ENCODE measurements at places on chromosomes 7 and 10.
A peak's percentile ranks its signal among the peaks of the same experiment; 100 is the strongest.

GRCh38 chr7:127666602-127667001 lies 14.6 kb downstream of the SND1 start:
- DNase-seq: no peak

DNA sequence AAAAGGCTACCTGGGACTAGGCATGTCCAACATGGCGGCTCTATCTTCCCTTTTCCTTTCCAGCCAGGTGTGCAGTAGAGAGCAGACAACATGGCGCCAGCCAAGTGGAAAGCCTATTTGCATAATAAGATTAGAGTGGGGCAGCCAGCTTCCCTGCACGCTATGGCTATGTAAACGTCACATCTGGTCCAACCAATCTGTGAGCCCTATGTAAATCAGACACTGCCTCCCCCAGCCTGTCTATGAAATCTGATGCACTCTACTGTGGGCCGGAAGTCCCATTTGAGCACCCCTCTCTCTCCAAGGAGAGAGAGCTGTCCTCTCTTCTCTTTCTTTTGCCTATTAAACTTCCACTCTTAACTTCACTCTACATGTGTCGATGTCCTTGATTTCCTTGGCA lies 984.9 kb upstream of the AUTS2 start:
- DNase-seq: no peak

DNA sequence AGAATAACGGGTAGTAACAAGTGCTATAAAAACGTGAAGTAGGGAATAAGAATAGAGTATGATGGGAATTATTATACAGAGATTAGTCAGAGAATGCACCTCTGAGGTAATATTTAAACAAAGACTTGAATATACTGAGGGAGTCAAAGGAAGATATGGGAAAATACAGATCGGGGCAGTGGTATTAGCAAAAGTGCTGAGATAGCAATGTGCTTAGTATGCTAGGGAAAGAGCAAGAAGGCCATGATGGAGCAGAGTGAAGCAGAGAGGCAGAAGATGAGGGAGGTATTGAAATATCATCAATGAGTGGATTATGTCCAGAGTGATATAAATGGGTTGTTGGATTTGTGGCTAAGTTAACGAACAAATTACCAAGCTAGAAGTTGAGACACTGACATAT lies 96.5 kb upstream of the GPR22 start:
- no peak for DNase-seq

GRCh38 chr10:14879124-14879927 lies 660 bp downstream of the SUV39H2 start:
- peak; percentile 10 for DNase-seq

DNA sequence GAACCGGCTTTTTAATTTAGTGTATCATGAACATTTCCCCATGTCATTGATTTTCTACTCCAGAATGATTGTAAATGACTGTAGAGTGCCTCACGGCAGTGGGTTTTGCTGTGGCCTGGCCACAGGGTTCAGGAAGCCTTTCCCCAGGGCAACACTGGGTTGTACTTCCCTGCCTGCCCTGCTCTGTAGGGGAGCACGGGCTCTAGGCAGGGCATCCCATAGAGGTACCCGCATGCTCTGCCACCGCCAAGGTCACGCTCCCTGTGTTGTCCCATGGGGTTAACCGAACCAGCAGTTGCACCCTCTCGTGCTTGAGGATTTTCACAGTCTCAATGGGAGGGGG lies 63.8 kb downstream of the BPGM start:
- DNase-seq: no peak

- DNase-seq: no peak
Measured at GRCh38 chr7:88090240-88090639, 129.6 kb downstream of the SRI start.

DNA sequence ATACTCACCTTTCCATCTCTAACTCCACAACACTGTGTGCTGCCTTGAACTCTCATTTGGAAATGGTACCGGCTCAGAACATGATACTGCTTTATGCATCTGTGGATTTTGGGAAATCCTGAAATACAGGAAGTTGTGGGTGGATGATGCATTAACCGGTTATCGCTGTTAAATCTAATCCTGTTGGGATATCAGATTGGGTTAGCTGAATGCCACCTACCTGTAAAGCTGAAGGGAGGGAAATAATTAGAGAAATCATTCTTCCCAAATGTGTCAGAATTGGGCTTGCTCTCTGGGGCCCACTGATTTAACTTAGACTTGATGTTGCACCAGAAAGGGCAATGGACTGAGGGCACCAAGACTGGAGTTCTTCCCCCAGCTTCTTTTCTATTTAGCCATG lies 54.0 kb downstream of the CH25H start:
- no peak for DNase-seq

- DNase-seq: no peak
Measured at GRCh38 chr7:20132585-20132984, 84.6 kb downstream of the MACC1 start.

GRCh38 chr7:151119902-151120301 lies 33.6 kb downstream of the AGAP3 start:
- DNase-seq: no peak

DNA sequence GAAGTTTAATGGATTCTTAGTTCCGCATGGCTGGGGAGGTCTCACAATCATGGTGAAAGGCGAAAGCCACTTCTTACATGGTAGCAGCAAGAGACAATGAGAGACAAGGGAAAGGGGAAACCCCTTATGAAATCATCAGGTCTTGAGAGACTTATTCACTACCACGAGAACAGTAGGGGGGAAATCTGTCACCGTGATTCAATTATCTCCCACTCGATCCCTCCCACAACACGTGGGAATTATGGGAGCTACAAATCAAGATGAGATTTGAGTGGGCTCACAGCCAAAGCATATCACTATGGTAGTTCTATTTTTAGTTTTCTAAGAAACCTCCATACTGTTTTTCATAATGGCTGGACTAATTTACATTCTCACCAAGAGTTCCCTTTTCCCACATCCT lies 36.7 kb downstream of the SPAM1 start:
- DNase-seq: no peak

- no peak for DNase-seq
Measured at GRCh38 chr7:149799397-149800168, 26.2 kb upstream of the ZNF467 start.

DNA sequence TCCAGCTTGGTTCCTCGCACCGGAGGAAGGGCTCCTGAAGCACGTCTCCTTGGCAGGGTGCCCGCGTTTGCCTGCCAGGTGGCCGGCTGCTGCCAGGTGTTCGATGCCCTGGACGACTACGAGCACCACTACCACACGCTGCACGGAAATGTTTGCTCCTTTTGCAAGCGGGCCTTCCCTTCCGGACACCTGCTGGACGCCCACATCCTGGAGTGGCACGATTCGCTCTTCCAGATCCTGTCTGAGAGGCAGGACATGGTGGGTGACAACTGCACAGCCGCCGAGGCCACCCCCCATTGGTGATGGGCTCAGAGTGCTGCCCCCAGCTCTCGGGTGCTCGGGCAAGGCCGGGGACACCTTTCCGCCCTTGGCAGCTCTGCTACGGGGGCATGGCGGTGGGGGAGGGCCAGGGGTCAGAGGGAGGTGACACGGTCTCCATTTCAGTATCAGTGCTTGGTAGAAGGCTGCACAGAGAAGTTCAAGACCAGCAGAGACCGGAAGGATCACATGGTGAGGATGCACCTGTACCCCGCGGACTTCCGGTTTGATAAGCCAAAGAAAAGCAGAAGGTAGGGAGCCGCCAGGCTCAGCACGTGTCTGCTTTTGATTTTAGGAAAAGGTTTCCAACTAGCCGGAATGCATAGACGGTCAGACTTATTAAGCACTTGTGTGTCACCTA lies 1.1 kb downstream of the ZNF511 start:
- no peak for DNase-seq

GRCh38 chr7:99027841-99028240 lies 116.1 kb downstream of the SMURF1 start:
- no peak for DNase-seq

DNA sequence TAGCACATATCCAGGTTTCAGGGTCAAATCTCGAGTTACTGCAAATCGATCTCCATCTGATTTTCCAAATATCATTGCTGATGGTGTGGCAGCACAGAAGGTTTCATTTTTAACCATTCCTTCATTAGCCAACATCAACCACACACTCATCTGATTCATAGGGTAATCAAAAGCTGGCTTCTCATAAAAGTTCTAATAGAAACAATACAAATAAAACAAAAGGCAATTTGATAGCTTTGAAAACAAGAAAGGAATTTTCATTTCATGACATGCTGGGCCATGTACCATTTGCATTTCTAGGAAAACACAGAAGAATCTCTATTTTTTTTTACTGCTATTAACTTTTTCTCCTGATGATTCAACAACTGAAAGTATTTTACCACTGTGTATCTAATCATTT lies 147.7 kb upstream of the SLC26A5 start:
- DNase-seq: no peak

DNA sequence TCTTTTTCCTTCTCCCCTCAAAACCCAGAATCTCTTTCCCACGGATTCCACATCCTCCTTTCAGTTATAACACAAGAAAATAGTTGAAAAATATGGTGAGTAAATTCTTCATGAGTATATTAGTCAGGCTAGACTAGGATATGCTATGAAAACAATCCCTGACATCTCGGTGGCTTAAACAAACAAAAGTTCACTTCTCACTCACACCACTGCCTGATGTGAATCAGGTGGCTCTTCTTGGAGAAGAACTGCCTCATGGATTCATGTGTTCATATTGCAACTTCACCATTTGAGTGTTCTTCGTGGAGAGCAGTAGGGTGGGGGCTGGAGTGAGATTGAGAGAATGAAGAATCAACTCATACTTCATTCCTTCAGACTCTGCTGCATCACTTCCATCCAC lies 204.1 kb downstream of the PHF14 start:
- no peak for DNase-seq

- DNase-seq: no peak
Measured at GRCh38 chr10:89074120-89074519, 83.5 kb downstream of the FAS start.

GRCh38 chr7:518630-519483 lies 789 bp downstream of the PDGFA start:
- DNase-seq: peak; percentile 46

- no peak for DNase-seq
Measured at GRCh38 chr10:84065804-84066601, 73.3 kb upstream of the GHITM start.

GRCh38 chr7:1103789-1104515 lies 16.0 kb downstream of the GPER1 start:
- no peak for DNase-seq

- DNase-seq: no peak
Measured at GRCh38 chr10:8628351-8628750, 573.9 kb downstream of the GATA3 start.

- DNase-seq: no peak
Measured at GRCh38 chr10:49781247-49781646, 19.1 kb upstream of the OGDHL start.

DNA sequence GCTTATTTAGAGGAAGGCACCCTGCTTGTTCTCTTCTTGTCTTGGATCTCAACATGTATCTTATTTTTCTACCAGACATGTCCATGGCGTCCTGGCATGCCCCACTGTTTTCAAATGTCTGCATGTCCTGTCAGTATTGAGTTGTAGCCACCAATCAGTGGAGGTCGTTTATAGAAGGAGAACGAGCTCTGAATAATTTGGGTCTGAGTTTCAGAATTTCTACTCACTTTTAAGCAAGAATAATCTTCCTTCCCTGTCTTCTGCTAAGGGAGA lies 2.9 kb upstream of the HOXA13 start:
- DNase-seq: no peak

Measured in neural crest cell (in vitro differentiated cells).